ENCODE measurements at places on chromosomes 11 and 22.

- DNase-seq, result no peak
Observed at GRCh38 chr11:94186342-94187203, 57.9 kb downstream of the PANX1 start.

DNA sequence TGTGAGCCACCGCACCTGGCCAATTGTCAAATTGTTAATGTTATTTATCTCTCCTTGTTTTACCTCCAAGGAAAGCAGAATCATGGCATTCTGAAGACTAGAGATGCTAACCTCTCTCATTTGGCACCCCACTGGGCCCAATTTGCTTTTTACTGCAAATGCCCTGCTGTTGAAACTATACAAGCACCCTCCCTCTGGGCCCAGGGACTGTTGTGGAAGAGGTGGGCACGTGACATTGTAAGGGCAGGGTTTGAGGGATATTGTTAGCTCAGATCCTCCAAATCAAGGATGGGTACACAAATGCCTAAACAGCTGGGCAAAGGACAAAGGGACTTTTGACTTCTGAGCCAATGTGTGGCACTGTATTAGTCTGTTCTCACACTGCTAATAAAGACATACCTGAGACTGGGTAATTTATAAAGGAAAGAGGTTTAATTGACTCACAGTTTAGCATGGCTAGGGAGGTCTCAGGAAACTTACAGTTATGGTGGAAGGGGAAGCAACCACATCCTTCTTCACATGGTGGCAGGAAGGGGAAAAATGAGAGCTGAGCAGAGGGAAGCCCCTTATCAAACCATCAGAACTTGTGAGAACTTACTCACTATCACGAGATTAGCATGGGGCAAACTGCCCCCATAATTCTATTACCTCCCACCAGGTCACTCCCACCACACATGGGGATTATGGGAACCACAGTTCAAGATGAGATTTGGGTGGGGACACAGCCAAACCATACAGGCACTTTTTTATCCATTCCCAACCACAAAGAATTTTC, 6.5 kb upstream of the ALDH3B2 start:
- no peak for DNase-seq

GRCh38 chr22:37319469-37319868, 37.2 kb downstream of the CYTH4 start:
- DNase-seq, result no peak

- DNase-seq, result no peak
Observed at GRCh38 chr11:72589802-72590761, 84.1 kb downstream of the PDE2A start.

GRCh38 chr11:122509091-122509490, 146.4 kb upstream of the UBASH3B start:
- DNase-seq, result no peak

- DNase-seq, result no peak
Observed at GRCh38 chr11:44229624-44230023, 80.3 kb downstream of the ALX4 start.

DNA sequence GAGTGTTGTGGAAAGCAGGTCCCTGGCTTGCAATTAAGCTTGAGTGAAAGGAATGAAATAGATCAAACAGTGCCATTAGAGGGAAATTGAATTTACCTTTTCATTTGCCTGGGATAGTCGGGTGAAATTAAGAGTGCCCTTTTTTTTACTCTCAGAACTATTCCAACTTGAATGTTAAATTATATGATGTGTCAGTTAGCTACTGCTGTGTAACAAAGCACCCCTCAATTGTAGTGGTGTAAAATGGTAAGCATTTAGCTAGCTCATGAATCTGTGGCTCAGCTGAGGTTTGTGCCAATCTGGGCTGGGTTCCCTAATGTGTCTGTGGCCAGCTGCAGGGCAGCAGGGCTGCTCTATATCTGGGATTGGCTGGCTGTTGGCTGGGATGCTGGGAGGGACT, 571.4 kb downstream of the MN1 start:
- DNase-seq, result no peak

- no peak for DNase-seq
Observed at GRCh38 chr11:17658211-17658610, 61.2 kb upstream of the MYOD1 start.

GRCh38 chr11:79415411-79415810, 25.4 kb downstream of the TENM4 start:
- no peak for DNase-seq

GRCh38 chr11:106331176-106331575, 253.7 kb downstream of the AASDHPPT start:
- no peak for DNase-seq

GRCh38 chr11:117962826-117963225, 23.4 kb upstream of the IL10RA start:
- DNase-seq, result no peak

- DNase-seq, result no peak
Observed at GRCh38 chr11:27451244-27451965, 21.2 kb downstream of the LGR4 start.

- DNase-seq, result no peak
Observed at GRCh38 chr11:64458997-64459396, 100.0 kb downstream of the RPS6KA4 start.

- DNase-seq, result no peak
Observed at GRCh38 chr11:127268521-127268920, 268.0 kb upstream of the KIRREL3 start.

- DNase-seq, result no peak
Observed at GRCh38 chr11:13329670-13330356, 52.2 kb downstream of the BMAL1 start.

DNA sequence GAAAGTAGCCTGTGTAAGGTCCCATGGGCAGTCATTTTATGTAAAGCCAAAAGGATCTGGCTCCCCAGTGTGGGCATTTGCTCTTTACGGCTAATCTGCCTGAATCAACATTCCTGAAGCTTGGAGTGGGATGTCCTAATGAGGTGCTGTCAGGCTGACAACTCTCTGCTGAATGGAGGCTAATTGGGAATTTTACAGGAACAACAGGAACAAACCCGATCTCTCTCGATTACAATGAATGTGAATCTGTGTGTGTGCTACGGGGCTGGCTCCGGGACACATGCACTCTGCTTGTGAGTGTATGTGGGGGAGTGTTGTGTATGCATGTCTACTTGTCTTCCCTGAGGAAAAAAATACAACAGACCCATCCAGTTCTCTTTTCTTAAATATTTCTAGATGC, 415.2 kb downstream of the TENM4 start:
- DNase-seq, result no peak

All from stimulated activated CD4-positive, alpha-beta T cell treated with anti-CD3 and anti-CD28 coated beads, Interleukin-1b, Interleukin-23, amount 100 ng/mL, for 1 hour (primary cell).